ENCODE measurements at places on chromosomes 3 and 15.

- no peak for DNase-seq
Observed at GRCh38 chr3:73480187-73480672, 144.5 kb downstream of the PDZRN3 start.

DNA sequence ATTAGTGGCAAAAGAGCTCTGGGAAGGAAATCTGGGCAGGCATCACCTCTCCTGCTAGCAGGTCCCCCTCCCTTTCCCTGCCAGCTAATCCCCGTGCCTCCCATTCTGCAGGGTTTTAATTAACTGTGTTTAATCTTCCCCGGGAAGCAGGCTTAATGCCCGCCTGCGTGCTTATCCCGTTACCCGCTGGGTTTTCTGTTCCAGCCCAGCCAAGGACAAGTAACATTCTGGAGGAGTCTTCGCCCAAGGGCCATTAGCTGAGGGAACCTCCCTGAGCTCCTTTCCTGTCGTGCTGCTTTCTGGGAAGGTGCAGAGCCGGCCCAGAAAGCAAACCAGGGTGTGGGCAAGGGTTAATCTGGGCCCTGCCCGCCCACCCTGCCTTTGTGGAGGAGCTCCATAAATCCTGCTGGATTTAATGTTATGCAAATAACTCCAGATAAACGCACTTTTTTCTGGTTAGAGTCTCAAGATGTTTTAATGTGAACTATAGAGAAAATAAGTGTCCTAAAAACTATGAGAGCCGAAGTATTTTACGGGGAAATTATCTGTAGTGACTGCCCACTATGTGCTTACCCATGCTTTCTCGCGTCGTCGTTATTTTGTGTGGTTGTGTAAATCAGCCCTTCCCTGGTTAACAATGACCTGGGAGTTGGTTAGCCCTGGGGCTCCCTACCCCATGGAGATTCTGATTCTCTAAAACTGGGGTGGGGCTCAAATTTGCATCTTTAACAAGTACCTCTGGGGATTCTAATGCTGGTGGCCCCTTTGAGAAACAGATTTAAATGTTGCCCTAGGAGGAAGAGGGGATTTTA, 25.9 kb downstream of the TRIM71 start:
- DNase-seq: no peak

DNA sequence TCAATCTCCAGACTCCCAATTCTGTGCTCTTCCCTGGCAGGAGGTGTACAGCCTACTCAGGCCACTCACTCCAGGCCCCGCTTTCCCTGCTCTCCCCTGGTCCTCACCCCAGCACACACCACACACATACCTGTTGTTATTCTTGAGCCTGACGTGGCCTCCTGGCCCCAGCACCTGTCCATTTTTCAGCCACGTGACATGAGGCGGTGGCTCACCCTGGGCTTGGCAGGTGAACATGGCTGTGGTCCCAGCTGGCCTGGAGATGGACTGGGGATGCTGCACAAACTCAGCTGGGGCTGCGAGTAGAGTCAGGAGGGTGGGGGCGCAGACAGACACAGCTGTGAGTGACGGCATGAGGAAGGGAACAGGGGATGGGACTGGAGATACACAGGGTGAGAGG, 27.3 kb downstream of the RNU5B-1 start:
- DNase-seq: no peak

- DNase-seq: peak; percentile 75
Observed at GRCh38 chr3:63807961-63808565, 11.0 kb upstream of the C3orf49 start.

DNA sequence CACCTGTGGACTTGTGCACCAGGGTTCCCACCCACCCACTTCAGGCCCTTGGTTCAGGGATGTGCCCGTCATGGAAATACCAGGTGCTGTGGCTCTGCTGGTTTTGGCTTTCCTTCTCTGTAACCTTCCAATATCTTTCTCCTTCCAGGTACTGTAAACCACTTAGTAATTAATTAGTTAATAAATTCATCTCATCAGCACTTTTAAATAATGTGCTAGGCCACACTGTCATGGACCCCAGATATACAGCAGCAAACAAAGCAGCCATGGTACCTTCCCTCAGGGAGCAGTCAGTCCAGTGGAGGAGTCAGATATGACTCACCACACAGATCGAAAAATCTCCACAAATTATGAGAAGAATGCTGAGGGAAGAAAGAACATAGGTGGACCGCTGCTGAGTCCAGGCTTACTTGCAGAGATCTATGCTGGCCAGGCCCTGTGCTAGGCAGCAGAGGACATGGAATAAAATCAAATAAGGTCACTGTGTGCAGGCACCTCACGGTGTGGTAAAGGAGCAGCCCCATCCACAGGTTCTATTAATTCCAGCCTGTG, 6.8 kb upstream of the GATA2 start:
- no peak for DNase-seq

DNA sequence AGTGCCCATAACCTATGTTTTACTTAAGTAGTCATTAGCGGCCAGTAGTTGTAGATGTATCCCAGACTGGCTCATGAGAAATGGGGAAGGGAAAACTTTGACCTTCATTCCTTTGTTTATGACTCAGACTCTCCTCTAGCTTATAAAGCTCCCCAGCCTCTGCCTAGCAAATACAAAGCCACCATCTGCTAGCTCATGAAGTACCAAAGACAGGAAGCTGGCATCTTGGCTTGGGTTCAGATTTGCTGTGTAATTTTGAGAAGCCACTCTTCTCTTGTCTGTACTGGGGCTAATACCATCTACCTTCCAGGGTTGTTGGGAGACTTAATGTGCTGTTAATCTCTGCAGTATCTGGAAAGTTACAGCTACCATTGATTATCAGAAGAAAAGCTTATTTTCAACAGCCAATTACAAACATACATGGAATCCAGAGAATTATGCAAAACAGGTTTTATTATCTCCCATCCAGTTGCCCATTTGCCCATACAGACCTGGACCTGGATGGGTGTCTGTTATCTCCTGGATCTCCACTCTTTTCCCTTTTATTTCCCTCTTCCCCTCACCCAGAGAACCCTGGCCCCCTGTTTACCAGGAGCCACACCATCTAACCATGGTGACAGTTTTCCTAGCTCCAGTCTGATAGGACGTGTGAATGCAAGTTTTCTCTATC, 153.8 kb downstream of the SEMA6D start:
- peak; percentile 50 for DNase-seq

GRCh38 chr15:76169911-76170800, 110.4 kb downstream of the TMEM266 start:
- DNase-seq: peak; percentile 28

DNA sequence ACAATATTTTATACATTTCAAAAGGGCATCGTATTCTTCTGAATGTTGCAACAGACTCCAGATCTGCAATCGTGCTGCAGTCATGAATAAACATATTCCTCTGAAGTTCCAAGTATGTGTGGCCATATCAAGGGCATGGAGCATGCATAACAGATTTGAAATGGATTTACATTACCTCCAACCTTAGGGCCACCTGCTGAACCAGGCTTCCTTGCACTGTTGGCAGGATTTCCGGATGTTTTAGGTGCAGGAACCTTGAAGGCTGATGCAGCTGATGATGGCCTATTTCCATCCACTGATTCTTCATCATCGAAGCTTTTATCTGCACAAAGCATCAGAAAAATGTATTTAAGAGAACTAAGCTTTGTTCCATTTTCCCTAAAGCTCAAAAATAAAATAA, 73.5 kb downstream of the CLASP2 start:
- DNase-seq: no peak

DNA sequence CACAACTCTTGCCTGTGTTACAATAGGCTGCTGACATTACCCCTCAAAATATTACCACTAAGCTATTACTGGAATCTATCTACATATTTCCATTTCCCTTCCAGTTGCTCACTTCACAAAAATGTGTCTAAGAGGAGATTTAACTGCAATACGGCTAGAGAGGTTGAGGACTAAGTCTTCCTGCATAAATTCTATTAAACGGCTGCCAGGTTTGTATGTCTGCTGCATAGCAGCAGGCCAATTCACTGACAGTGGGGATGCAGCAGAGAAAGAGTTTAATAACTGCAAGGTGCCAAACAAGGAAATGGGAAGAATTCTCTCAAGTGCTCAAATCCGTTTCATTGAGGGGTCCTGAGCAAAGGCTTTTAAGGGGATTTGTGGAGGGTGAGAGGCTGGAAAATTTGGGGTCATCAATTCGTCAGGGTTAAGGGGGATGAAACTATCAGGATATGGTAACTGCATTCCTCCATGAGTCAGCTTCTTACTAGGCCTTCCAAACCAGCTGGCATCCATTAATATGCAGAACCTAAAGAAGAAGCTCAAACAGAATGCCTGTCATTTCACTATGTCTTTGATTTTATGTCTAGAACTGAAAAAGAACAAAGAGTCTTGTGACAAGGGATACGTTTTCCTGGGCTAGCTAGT, 675.6 kb downstream of the TBL1XR1 start:
- DNase-seq: no peak

DNA sequence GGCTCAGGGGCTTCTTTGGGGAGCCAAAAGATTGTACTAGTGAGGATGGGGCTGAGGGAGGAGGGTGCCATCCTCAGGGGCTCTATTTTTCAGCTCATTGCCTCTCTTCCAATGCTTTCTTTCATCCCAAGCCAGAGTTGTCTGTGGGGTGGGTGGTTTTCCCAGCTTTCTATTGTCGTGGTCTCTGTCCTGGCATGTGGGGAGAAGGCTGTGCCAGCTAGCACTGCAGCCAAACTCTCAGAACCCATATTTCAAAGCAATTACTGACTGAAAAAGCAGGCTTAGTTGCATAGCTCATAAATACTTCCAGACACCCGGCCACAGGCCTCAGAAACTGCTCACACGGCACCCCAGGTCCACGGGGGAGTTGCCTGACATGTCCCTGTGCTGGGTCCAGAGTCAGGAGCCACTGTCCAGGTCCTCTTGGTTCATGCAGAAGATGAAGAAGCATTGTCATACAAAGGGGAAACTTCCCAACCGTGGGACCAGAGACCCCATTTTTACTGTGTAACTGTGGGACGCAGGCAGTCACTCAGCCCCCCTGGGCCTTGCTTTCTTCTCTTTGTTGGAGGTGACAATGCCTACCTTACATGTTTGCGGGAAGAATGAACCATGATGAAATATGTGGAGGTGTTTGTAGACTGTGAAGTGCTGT, 27.6 kb downstream of the FGD5 start:
- DNase-seq: no peak

DNA sequence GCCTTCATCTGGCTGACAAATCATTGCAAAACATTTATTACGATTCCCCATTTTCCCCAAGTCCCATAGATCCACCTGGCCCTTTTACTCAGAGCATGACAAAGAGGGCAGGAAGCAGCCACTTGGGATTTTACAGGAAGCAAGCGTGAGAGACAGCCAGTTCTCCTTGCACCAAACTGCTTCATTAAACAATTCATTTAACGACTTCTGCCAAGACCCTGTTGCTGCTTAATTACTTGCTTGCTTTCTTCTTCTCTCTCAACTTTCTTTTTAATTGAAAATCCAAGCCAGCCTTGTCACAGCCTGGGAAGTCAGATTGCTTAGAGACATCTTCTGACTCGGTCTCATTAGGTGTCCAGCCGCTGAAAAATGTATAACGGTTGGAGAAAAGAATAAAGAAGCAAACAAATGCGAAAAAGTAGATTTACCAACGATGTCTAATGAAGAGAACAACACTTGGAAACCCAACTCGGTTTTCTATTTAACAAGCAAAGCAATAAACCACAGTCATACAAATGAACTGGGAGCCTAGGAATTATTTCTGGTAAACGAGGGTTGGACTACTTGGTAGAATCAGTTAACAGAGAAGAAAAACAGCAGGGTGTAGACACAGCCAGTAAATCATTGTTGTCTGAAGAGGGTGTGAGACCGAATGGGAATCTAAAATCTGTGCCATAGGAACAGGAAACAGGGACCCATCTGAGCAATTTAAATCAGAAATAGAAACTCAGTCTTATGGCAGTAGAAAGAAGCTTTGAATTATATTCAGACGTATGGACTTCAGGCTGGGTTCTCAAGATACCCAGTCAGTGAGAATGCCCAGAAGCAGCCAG, 298.3 kb downstream of the LRRC3B start:
- DNase-seq: no peak

DNA sequence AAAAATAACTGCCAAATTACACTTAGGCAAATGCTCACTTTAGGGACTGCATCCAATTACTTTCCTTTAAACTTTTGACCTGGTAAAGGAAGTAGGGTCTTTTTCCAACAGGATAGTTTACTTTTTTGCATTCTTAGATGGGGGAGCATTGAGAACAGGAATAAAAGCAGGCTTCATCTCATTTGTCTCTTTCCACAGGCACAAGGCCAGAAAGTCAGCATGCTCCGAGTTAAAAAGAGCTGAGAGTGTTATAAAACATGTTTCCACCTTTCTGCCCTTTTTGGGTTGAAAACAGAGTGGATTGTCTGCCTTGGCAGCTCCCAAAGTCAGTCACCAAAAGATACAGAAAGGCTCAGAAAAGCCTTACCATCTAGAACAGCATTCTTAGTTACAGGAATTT, 404.9 kb upstream of the ALCAM start:
- no peak for DNase-seq

DNA sequence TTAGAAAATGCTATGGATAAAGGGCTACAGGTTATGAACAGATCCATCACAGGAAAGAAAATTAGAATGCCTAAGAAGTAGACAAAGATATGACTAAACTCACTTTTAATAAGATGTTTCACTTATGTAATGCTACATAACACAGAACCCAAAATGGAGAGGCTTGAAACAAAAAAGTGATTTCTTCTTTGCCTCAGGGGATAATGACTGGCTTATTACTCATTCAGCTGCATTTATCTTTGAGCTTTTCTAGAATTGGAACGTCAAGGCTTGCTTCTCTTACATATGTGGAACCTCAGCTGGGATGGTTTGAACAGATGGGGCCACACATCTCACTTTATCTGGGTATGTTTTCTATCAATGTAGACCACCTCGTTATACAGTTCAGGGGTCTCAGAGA, 120.6 kb upstream of the EPHA3 start:
- DNase-seq: no peak

DNA sequence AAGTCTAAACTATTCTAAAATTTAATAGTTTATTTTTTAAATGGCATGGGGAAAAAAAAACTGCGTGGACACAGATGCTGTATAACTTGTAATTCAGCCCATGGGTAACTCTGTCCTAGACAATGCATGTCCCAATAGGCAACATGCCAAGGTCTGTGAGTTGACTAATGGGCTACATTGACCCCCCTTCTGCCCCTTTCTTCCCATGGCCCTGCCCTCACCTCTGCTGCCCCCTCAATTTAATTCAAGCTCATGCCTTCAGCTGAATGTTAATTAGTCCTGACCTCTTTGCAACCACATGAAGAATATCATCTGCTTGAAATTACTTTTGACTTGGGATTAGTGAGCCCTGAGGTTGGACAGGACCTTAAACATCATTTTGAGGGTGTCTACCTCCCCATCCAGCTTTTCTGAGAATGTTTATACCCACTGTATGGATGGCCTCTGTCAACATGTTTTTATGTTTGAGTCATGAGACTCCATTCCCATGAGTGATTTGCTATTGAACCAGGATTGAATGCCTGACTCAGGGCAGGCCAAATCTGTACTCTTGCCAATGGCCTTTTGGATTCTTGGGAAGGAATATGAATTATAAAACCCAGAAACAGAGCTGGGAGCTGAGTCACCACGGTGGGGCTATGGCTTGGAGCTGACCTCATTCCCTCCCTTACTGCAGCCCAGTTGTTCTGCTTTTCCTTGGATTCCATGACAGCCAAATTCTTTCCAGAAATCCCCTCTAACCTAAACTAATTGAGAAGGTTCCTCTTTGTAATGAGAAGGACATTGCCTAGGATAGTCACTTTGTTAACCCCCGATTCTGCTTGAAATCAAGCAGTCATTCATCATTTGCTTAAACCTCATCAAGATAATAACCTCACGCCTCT, 33.5 kb upstream of the PDE8A start:
- DNase-seq: no peak
